Activated T-helper 9 cell treated with anti-CD3 and anti-CD28 coated beads, Interleukin-2, amount 50 U/mL, for 16 hours (primary cell): ENCODE measurements at places on chromosomes 2 and 18.
A peak's percentile ranks its signal among the peaks of the same experiment; 100 is the strongest.

- DNase-seq = no peak
Observed at GRCh38 chr18:55400590-55401541, 187.1 kb downstream of the TCF4 start.

- DNase-seq = no peak
Observed at GRCh38 chr18:9057646-9058045, 44.9 kb upstream of the NDUFV2 start.

DNA sequence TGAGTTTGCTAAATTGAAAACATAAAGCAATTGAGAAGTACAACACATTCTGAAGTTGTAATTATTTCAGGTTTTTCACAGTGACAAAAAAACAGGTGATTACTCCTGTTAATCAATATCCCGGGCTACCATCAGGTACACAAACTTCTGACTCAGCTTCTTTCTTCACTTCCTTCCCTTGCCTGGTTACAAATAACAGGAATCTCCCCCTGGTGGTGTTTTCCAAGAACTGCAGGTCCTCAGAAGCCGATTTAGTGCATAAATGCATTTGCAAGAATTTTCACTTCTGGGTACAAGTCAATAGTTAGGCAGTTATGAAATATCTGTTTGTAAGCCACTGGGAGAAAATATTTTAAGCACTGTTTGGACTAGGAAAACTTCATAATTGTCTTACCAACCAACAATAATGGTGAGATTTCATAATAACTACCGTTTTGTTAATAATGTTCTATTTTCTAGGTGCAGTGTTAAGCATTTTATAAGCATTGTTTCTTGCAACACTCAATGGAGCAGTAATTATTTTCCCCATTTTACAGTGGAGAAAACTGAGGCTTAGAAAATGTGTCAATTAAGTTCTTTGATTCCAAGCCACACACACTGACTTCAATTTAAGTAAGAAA is 12.4 kb upstream of the GMCL1 start:
- peak; percentile 48 for DNase-seq

DNA sequence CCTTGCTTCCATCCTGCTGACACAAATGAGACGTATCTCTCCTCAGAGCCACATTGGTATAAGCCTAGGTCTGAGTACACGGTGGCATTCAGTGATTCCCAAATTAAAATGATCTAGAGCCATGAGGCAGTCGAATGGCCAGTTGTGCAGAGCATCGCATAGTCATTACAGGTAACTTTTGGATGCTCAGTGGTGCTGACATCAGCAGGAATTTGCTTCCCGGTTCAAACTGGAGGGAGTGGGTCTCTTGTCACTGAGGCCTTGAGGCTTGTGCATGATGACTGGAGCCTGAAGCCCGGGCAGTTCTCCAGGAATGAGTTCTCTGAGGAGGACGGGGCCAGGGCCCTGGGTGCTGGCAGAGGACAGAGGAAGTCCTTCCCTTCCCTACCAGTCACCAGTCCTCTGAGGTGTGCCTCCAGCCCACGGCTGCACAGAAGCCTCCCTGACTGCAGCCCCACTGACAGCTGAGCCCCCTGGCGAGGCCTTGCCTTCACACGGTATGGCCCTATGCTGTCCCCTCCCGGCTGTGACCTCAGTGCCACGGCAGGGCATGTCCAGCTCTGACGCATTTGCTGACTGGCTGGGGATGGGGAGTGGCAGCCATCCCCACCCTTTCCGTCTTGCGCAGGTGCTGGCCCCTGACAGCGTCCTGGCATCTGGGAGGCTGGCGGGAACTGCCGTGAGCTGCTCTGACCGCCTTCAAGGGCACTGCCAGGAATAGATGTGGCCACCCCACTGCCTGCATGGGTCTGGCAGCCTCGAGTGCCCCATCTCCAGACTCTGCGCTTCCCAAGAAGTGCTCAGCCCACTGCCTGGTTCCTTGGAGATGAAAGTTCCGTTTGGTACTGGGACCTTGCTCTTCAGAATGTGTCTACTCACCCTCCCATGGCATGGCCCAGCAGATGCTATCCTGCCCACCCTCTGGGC is 117.4 kb downstream of the CELF4 start:
- DNase-seq = no peak

GRCh38 chr2:149715005-149715592 is 127.5 kb upstream of the MMADHC start:
- DNase-seq = no peak

DNA sequence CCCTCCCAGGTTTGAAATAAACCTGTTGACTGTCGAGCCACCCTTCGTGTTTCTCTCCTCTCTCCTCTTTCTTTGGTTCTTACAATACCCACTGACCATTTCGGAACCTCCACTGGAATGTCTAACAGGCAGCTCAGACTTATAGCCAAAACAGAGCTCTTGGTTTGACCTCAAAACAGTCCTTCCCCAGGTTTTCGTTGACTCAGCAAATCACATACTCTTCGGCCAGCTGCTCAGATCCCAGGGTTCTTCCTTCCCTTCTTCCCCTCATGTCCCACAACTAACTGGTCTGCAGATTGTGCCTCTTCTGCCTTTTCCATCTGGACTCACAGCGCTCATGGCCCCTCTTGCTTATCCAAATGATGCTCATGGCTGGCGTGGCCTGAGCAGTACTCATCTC is 4.7 kb downstream of the ARMC9 start:
- no peak for DNase-seq

DNA sequence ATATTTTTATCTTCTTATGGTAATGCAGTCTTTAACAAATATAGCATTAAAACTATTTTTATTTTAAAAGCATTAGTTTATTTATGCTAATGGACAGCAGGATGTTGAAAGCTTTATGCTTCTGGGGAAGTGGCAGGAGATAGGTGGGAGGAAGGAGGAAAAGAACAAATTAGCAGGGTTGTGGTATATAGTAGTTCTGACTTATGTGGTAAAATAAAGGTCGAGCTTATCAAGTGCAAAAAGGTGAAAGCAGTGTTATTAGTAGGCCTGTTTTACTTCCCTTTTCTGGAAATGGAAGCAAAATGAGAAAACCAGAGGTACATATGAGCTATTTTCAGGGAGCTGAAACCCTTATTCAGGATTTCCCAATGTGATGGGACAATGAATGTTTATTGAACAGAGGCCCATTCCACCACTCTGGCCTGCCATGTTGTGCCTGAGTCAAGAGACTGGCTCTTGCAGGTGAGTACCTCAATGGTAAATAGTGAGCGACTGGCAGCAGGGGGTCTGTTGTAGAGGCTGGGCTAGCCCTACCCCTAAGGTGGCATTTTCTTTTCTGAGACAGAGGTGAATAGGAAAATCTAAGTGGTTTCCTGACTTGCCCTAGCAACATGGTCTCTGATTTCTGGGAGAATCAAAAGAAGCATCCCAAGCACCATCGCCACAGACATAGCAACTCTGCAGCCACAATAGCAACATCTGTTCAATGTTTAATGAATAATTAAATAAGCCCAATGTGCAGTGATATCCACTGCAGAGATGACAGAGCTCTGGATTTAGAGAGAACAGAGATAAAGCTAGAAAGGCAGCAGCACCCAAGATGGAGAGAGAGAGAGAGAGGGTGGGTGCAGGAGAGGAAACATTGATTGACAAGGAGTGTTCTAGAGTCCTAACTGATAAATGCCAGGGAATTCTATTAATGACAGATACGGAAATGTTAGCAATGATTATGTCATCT is 119.7 kb downstream of the UPP2 start:
- DNase-seq = no peak

- no peak for DNase-seq
Observed at GRCh38 chr2:10372203-10372861, 69.6 kb downstream of the HPCAL1 start.

DNA sequence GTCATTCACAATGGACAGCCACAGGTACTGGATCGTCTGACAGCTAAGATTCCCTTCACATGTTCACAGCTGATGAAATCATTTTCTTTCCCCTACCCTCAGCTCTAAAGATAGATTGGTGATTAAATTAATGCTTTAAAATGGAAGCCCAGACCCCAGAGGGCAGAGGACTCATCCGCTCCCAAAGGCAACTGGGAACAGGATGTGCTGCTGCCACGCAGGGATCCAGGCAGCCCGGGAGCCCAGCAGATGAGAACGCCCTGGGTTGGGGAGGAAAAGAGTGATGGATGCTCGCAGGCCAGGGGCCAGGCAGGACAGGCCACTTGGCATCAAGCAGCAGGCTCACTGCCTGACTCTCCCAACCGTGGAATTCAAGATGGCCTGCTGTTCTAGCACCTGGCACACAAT is 41.3 kb downstream of the HDHD2 start:
- DNase-seq = no peak

- DNase-seq = no peak
Observed at GRCh38 chr2:219631406-219631891, 4.0 kb downstream of the SLC4A3 start.

GRCh38 chr2:160646684-160647444 is 153.3 kb upstream of the RBMS1 start:
- DNase-seq = no peak

GRCh38 chr2:142425551-142425950 is 294.7 kb upstream of the LRP1B start:
- no peak for DNase-seq

DNA sequence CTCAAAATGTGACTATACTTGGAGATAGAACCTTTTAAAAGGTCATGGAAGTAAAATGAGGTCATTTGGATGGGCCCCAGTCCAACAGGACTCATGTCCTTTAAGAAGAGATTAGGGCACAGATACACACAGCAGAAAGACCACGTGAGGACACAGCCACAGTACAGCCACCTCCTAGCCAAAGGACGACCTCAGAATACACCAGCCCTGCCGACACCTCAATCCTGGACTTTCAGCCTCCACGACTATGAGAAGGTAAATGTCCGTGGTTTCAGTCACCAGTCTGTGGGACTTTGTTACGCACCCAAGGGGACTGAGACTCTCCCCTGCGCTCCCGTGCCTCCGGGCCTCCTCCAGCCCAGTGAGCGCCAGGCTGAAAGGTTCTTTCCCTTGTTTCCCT is 30.2 kb upstream of the HPCAL1 start:
- DNase-seq = no peak

DNA sequence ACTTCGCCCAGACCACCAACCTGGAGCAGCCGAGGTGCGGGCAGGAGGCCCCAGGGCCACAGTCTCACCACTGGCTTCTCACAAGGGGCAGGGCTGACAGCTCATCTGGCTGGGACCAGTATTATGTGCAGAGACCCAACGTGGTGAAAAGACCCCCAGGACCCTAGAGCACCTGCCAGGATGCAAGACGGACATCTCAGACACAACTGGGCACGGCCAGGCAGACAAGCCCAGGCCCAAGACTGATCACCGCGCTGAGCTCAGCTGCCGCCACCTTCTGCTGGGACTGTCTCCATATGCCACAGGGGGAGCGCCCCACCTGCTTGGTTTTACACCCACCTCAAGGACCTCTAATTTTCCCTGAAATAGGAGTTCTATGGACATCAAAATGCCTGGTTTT is 23.2 kb downstream of the HDAC4 start:
- no peak for DNase-seq

- DNase-seq = no peak
Observed at GRCh38 chr18:54151376-54151775, 73.1 kb downstream of the MBD2 start.

DNA sequence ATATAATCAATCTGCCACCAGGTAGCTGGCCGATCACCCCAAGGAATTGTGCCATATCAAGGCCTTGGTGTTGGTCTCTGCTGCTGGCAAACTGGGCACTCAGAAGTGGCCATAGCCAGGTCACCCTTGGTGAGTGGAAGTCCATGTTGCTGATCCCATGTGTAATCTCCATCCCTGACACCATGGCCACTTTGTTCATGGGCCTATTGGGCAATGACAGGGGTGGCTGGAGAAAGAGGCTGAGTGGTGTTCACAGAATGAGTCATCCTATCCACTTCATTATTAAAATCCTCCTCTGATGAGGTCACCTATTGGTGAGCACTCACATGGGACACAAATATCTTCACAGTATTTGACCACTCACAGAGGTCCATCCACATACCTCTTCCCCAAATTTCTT is 26.7 kb upstream of the CD226 start:
- no peak for DNase-seq

- DNase-seq = no peak
Observed at GRCh38 chr2:113328043-113328442, 49.3 kb upstream of the PAX8 start.

GRCh38 chr2:31823558-31823957 is 187.2 kb downstream of the MEMO1 start:
- no peak for DNase-seq

DNA sequence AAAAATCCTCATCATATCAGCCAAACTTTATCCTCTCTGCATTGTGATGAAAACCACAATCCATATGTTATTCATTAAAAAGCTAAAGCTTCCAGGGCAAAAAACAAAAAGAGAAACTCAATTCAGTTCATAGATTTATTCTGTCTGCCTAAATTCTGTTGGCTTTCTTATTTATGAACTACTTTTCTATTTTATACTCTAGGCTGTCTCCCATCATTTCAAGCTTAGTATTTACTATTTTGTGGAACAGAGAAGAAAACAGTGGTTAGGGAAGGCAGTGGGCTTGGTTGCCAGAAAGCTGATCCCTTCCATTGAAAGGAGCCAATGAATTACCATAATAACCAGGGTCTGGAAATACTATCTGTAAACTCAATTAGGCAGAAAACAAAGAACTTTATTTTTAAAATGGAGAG is 71.8 kb downstream of the RAPH1 start:
- no peak for DNase-seq

DNA sequence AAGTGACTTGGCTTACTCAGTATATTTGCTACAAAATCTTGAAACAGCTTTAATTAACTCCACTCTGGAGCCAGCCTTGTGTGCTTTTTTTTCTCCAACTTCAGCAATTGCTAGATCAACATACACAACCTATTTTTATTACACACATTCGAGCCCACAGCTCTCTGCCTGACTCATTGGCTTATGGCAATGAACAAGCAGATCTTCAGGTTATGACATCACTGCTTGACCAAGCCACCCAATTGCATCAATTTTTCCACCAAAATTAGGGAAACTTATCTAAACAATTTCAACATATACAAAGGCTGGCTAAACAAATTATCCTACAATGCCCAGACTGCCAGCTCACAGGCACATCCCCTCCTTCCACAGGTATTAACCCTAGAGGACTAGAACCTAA is 39.6 kb upstream of the PDK1 start:
- no peak for DNase-seq

DNA sequence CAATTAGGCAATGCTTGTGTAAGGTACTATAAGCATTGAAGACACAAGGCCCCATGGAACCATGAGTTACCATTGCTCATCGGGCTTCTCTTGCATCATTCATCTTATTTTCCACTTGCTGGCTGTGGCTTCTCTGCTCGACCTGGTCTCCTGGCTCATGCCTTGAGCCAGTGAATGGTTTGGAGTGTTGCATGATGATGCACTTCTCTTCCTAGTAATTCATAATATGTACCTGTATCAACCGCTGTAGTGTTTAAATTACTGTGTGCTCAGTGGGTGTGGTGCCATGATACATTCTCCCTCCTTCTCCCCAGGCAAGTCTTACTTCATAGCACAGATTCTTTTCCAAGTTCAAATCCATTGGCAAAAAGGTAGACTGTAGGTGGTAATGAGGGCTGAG is 66.8 kb downstream of the ABCA12 start:
- DNase-seq = no peak

DNA sequence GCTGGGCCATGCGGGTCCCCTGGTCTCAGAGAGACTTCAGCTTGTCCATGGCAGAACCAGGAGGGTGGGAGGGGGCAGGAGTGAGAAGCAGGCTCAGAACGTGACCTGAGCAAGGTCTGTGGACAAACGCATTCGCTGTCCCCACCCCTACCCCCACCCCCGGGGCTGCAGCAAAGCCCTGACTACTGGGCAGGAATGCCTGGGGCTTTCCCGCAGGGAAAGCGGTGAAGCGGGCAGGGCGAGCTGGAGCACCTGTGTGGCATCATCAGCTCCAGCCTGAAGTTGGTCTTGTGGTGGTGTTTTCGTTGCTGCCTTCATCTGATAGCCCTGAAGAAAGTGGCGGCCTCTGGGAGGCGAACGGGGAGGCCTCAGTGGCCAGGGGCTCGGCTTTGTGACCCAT is 26.1 kb upstream of the ALKAL2 start:
- DNase-seq = no peak
